ENCODE measurements at places on chromosomes 3 and 15.

- DNase-seq: no peak
Measured at GRCh38 chr3:25265284-25265683, 162.8 kb upstream of the RARB start.

- DNase-seq: no peak
Measured at GRCh38 chr3:10623578-10624275, 118.3 kb upstream of the ATP2B2 start.

DNA sequence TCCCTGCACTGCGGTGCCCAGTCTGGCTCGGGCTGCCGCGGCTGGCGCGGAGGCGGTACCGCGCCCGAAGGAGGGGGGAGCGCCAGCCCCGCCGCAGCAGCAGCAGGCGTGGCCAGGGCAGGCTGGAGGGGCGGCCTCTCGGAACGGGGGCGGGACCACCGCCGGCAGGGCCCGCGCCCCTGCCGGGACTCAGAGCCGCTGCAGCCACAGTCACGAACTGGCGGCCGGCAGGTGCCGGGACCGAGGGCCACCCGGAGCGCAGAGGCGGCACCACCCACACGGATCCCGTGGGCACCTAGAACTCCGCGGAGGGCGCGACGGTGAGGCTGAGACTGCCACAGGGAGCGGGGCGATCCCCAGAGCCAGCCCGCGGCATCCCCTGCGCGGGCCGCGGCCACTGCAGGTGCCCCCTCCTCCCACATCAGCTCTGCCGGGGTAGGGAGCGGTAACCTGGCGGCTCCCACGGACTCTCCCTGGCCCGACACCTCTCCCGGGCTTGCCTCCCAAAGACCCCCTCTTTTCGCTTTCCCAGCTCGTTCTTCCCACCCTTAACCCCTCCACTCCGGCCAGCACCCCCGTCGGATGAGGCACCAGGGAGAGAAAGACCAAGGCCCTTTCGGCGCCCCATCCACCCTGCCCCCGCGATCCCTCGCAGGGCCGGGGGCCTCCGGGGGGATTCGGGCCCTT is at the start of gene VWA5B2:
Gene VWA5B2, plus strand, starts transcription at position 192 of the 687 bp plus-strand sequence. CDS start 944 bp downstream, outside the sequence.
- peak; percentile 34 for DNase-seq

DNA sequence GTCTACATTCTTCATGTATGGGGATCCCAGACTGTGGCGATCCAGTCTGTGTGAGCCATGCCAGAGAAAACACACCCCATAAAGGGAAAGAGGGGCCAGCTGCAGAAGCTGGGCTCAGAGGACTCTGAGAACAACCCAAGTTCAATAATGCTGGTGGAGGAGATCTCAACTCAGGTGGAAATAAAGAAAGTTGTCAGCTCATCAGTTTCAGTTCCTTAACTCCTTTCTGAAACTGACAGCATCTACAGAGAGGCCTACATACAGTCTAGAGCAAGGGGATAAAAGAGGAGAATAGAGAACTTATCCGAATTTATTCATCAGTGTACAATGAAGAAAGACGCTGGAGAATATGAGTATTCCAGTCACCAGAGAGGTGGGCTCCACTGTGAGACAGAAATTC is 77.0 kb downstream of the NTRK3 start:
- no peak for DNase-seq

DNA sequence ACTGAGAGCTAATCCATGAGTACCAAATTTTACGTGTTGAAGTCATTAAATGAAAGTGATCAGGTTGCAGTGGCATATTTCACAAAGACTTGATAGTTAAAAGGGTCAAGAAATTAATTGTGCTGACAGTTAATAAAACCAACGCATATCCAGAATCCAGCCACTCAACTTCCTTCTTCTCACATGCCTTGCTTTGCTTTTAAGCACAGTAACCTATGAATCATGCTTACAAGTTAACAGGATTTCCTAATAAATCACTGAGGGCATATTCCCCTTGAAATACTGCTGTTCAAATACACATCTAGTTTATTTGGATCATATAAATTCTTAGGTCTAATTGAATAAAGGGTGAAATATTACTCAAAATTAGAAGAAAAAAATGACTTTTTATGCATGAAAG is 801.5 kb upstream of the EPHA6 start:
- no peak for DNase-seq

- no peak for DNase-seq
Measured at GRCh38 chr3:105781871-105782270, 86.9 kb downstream of the CBLB start.

DNA sequence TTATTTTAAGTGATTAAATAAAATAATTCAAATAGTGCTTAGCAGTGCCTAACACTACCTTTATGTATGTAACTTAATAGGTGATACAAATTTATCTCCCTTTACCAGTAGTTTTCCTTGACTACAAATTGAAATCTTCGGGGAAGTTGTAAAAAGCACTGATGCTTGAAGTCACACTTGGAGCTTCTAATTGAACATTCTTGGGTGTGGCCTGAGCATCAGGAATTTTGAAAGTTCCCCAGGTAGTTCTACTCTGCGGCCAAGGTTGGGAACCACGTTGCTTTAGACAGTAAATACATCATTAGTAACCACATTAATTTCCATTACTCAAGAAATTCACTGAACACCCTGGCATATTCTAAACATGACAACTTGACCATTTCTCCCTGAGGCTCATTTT is 351.4 kb downstream of the CNTN6 start:
- DNase-seq: no peak

DNA sequence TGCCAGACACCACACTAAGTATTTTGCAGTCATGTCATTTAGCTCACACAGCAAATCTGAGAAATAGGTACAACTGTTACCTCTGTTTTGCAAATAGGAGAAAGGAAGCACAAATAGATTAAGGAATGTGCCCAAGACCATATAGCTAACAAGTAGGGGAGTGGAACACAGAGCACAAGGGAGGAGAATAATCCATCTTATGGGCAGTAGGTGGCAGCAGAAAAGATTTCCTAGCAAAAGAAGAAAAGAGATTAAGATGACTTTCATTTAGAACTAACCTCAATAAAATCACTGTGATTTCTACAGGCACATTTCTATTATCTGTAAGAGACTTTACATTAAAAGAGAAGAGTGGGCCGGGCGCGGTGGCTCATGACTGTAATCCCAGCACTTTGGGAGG is 49.1 kb downstream of the NR1I2 start:
- no peak for DNase-seq

DNA sequence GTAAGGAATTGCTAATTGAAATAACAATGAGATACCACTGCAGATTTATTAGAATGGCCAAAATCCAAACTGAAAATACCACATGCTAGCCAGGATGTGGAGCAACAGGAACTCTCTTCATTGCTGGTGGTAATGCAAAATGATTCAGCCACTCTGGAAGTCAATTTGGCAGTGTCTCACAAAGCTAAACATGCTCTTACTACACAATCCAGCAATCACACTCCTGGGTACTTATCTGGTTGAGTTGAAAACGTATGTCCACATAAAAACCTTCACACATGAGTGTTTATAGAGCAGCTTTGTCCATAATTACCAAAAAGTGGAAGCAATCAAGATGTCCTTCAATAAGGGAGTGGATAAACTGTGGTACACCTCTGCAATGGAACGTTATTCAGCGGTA is 113.3 kb downstream of the SMAD6 start:
- no peak for DNase-seq

- no peak for DNase-seq
Measured at GRCh38 chr3:162865466-162865865, 1368.9 kb downstream of the OTOL1 start.

- DNase-seq: no peak
Measured at GRCh38 chr15:37105889-37106288, 5.5 kb upstream of the MEIS2 start.

DNA sequence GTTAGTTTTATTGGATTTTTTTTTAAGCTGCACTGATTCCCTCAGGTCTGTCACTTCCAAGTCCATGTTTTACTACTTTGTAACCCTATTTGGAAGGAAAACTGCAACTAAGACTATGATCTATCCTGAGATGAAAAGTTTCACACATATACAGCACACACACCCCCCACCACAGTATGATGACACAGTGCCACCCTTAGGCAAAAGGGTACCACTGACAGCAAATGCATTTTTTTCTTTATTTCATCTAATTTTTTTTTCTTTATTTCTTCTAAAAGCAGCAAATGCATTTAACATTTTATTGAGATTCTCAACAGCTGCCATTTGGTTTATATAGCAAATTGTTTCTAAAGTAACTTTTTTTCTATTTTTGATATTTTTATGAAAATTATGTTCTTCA is 21.2 kb downstream of the NGRN start:
- no peak for DNase-seq

- DNase-seq: no peak
Measured at GRCh38 chr15:68808091-68808490, 12.6 kb downstream of the ANP32A start.

- DNase-seq: no peak
Measured at GRCh38 chr15:62945063-62945462, 97.5 kb upstream of the TPM1 start.

GRCh38 chr3:99962703-99963102 is 145.0 kb downstream of the CMSS1 start:
- no peak for DNase-seq

- DNase-seq: no peak
Measured at GRCh38 chr3:52986938-52987337, 58.9 kb downstream of the SFMBT1 start.

DNA sequence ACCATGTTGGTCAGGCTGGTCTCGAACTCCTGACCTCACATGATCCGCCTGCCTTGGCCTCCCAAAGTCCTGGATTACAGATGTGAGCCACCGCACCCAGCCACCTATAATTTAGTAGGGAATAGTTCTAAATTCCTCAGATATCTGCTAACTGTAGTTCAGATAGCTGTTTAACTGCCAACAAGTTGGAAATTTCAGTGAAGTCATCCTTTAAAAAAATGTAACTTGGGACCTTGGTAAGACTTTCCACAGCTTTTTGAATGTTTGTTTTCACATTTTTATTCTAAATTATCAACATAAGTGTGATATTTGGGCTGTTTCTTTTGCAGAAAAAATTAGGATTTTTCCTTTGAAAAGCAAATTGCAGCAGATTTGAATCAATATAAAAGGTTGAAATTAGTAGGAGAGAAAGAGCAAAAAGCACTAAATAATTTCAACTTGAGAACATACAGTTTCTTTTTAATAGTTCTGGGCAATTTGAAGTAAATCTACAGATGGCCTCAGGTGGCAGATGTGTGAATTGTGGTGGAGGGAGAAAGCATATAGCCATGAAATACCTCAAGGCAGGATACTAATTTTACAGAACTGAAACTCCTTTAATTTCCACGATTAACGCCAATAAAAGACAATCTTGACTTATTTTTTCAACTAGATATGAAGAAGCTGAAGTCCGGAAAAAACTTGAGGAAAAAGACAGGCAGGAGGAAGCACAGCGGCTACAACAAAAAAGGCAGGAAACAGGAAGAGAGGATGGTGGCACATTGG is 34.3 kb downstream of the USP8 start:
- DNase-seq: no peak

- DNase-seq: no peak
Measured at GRCh38 chr3:187019542-187020072, 89.3 kb downstream of the ST6GAL1 start.

DNA sequence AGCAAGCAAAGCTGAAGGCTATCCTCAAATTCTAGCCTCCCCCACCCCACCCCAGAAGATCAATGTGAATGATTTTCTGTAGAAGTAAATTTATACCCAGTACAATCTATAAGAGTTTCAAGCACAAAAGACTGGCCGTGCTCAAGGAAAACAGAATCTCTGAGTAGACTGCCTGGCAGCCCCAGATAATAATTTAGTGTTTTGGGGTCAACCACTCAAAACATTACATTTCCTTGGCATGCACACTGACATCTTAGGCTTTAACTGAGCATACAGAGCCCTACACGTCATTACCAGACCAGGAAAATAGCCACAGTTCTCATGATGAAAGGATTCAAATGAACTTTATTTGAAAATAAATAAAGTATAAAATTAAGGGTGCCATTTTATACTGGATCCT is 376.5 kb downstream of the TBL1XR1 start:
- no peak for DNase-seq

DNA sequence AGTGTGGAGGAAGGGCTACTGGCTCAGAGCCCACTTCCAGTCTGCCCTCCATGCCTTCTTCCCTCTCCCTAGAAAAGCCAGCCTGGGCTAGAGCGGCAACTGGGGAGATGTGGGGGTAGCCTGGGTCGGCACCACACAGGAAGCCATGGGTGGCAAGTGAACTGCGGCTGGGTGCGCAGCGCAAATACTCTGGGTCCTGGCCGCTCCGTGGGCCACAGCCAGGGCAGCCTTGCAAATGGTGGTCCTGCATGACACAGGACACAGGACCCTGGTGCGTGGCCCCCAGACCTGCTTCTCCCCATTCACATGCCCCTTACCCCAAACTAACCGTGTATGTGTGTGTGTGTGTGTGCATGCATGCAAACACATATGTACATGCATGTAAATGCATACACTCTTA is 25.7 kb downstream of the PRKCD start:
- no peak for DNase-seq

DNA sequence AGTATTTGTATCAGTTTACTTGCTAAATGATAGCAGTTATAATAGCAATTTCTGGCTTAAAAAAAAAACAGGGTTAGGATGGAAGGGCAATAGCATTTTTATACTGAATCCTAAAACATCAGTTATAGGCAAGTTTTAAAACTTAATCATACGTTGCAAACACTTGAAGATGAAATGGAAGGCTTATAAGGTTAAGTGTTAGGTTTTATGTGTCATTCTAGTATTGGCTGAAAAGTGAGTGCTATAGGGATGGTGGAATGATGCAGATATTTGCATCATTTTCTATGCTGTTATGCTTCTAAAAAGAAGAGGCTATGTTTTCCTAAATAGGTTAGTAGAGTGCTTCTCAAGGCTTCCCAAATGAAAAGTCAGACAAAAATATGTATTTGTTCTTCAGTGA is 23.3 kb downstream of the ARIH1 start:
- no peak for DNase-seq

DNA sequence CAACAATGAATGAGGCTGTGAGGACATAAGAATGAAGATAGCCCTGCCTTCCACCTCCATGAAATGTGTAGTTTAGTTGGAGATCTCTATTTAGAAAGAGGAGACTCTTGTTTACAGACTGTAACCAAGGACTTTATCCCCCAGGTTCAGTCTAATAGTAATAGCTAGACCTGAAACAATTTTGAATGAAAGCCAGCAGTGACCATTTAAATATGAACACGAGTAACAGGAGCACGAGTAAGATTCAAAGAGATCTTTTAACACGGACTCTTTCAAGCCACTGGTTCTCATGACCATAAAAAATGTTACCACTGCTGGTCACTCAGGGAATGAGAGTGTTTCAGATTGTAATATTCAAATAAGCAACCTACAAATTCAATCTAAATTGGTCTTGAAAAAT is 123.1 kb downstream of the FMN1 start:
- no peak for DNase-seq

- DNase-seq: no peak
Measured at GRCh38 chr3:102178817-102179216, 256.0 kb upstream of the ZPLD1 start.

- DNase-seq: no peak
Measured at GRCh38 chr3:128385080-128385832, 81.4 kb downstream of the DNAJB8 start.

DNA sequence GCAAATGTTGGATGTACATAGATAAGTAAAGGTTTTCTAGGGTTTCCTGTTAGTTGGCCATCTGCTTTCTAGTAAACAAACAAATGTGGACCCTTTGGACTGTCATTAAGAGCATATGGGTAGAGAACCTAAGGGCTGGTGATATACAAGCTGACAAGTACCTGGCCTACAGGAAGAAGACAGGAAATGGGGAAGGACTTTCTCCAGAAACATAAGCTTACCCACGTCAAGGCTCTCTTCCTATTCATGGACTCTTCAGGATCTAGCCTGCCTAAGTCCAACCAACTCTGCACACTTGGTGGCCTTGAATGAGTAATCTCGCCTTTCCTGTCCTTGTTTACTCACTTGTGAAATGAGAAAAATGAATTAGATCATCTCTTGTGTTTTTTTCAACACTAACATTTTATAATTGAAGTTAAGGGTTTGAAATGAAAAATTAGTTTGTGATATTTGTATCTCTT is 22.2 kb upstream of the GOLIM4 start:
- no peak for DNase-seq
